Renal pelvis (tissue), 12 donors: ENCODE measurements at places on chromosomes 1 and 21. TPM values are rescaled to one million over a fixed set of nuclear protein-coding genes. Genes with fewer than 3 reads are reported as not detected.

DNA sequence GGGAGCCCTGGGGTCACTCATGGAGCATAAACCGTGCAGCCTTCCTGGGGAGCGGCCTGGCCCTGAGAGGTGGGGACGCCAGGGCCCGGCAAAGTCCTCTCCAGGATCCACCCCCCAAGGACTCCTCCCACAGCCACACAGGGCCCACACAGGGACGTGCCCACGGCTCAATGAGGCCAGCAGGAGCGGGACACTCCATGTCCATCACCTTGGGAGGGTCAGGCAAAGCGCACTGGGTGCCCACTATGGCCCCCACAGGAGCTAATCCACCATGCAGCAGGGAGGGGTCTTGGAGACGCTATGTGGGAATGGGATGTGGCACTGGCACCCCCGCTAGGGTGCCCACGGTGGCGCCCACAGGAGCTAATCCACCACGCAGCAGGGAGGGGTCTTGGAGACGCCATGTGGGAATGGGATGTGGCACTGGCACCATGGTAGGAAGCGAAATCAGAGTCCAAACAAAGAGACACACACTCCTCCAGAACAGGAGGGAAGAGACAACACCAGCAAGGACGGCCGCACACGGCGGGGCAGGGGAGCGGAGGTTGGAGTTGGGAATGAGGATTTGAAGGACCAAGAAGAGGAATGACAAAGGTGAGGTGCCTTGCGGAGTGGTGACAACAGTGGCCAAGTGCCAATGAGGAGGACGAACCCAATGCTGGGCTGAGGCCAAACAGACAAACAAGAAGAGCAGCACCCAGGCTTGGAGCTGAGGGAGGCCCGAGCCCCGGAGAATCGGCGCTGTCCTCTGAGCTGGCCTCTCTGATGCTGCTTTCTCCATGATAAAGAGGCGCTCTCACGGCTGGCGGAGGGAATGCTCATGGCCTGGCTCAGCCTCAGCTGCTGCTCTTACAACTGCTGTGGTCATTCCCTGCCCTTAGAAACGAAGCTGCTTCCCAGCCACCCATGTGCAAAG, 18.1 kb upstream of the SLC19A1 start:
- no peak for DNase-seq

DNA sequence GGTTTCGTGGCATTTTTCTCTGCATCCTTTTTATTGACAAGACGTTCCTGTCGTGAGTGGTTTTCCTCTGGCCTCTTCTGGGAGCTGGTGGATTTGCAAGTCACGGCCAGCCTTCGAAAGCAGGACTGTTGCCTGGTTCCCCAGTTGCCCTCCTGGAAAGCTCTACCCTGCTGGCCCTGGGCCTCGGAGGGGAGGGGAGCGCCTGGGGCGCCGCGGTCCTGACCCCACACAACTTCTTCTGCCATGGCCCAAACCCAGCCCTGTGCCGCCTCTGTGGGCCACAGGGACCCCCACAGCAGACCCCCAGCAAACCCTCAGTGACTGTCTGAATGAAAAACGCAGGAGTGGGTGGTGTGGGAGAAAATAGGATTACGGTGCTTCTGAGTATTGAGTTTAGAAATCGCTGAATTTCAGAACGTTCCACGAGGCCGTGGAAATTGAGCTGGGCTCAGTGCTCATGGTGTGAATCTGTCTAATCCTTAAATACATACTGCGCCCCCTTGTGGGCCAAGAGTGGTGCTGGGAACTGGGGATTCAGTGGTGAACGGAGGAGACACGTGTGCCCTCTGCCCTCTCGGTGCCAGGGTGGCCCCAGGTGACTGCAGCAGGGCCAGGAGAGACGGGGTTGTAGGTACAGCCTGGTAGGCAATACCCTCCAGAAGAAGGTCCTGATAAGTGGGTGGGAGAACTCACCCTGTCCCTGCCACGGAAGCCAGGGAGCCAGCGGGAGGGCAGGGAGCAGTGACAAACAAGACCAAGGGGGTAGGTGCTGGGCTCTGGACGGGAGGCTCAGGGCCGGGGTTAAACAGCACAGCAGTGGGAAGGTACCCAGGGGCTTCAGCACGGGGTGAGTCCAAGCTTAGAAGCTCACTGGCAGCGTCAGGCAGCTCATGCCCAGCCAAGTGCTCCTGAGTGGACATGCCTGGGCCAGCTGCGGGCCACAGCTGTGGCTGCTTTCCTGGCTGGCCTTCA, 101.2 kb upstream of the COL6A1 start:
- DNase-seq = peak; percentile 71

SERPINC1 gene
- polyA plus RNA-seq = 0.75 TPM

- DNase-seq = no peak
Observed at GRCh38 chr1:156095906-156096508, 13.7 kb upstream of the MEX3A start.

- DNase-seq = no peak
Observed at GRCh38 chr1:95451054-95451453, 217.0 kb downstream of the RWDD3 start.

GRCh38 chr1:100433563-100433962, 81.3 kb downstream of the CDC14A start:
- no peak for DNase-seq

DNA sequence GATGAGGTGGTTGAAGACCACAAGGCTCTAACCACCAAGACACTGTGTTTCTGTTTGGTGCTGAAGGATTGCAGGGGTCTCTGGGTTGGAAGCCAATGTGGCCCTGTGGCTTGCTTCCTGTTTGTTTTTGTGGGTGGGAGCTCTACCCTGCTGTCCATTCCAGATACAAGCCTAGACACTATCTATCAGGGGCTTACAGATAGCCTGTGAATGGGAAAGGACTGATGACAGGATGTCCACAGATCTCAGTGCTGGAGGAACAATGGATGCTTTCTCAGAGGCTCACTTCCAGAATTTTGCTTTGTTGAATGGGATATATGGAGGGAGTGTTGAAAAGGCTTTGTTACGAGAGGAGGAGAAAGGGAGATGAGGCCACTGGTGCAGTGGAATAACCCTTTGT, 69.7 kb downstream of the NOS1AP start:
- no peak for DNase-seq

DNA sequence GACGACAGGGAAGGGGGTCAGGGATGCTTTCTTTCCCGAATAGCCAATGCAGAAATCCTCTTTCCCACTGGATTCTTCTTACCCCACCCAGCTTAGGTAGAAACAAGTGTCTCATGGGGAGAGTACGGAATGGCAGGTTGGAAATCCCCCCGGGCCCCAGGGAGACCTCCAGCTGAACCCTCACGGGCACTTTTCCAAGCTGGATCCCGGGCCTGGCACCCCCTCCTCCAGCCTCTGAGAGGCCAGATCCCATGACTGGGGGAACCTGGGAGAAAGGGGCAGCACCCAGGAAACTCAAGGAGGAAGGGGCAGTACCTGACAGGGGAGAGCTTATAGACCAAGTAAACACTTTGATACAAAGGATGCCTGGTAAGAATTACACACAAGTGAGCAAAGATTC, 1.3 kb downstream of the PKP1 start:
- DNase-seq = no peak

OR11L1 gene
- not detected for polyA plus RNA-seq

DNA sequence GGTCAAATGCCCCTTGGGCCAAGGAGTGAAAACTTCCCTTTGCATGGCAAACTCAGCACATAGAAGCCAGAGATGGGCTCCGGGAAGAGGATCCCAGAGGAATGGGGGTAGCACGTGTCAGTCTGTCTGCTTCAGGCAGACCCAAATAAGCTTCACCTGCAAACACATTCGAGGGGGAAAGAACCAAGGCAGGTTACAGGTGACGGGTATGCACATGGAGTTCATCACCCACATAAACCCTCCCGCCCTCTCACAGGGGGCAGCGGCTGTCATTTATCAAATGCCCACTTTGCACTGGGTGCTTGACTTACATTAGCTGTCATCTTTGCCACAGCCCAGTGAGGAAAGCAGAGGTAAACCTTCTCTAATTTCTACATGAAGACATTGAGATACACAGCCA, 73.0 kb upstream of the TLR5 start:
- no peak for DNase-seq

OR2L8 gene
- not detected for polyA plus RNA-seq

- no peak for DNase-seq
Observed at GRCh38 chr1:36135796-36136195, 10.8 kb upstream of the COL8A2 start.

- peak; percentile 37 for DNase-seq
Observed at GRCh38 chr1:22944346-22945055, 28.2 kb downstream of the LACTBL1 start.

KCND3 gene
- polyA plus RNA-seq = 1.4 TPM

CCDC30 gene
- polyA plus RNA-seq = 15.1 TPM

- no peak for DNase-seq
Observed at GRCh38 chr1:119132179-119132578, 8.3 kb downstream of the WARS2 start.

DNA sequence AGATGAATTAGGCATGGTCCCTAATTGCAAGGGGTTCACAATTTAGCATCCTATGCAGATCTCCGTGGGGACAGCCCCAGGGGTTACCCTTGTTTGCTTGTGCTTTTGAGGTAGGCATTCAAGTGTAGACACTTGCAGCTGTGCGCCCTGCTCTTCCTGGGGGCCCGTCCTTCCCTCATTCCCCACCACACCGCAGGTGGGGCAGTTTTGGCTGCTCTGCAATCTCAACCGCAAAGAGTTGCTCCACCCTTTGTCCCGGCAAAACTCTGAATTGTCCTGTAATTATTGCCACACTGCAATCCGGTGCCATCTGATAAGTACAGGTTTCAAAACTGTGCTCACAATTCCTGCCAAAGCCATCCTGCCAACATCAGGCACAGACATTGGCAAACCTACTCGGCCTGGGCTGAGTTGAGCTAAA, 65.4 kb upstream of the LYST start:
- no peak for DNase-seq

DNA sequence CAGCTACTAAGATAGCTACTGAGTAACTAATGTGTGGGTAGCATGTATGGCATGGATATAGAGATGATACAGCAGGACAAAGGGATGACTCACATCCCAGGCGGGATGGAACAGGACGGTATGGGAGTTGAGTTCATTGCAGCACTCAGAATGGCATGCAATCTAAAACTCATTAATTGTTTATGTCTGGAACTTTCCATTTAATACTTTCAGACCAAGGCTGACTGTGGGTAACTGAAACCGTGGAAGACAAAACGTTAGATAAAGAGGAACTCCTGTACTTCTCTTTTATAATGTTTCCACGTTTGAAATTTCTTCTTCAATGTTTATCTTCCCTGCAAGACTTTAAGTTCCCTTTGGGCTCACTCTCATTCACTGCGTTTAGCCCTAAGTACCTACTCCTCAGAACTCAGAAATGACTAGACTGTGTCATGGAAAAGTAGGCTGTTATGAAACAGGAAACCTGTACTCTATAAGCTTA, 151.9 kb downstream of the MAGI3 start:
- no peak for DNase-seq

UBR4 gene
- 171 TPM for polyA plus RNA-seq

PLA2G4A gene
- polyA plus RNA-seq = 8.3 TPM

LCE2A gene
- polyA plus RNA-seq = not detected

DNA sequence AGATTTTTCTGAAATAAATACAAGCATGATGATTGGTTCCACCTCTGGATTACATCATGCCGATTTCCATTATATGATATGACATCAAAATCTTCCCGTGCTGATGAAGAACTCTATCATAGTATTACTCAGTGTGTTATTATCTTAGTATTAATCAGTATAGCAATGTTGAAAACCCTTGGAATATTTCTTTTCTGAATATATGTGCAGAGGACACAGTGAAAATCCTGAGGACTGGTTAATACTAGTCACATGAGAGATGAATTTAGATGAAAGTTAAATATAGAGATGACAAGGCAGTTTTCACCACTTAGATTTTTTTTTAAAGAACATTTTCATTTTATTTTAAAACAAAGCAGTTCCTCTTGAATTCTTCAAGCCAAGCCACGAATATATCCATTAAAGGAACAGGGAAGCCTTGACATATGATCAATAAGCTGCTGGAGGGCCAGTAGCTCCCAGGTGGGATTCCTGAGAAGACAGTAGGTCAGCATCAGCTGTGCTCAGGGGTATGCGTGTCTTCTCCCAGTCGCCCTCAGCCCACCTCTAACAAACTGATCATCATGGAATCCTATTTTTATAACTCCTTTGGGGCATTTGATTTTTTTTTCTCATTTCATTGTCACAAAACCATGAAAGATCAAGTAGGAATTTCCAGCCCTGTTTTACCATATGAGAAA, 56.2 kb upstream of the UBE2U start:
- DNase-seq = no peak

NTNG1 gene
- polyA plus RNA-seq = 24.9 TPM
